ENCODE measurements at places on chromosomes 12 and 14.
A peak's percentile ranks its signal among the peaks of the same experiment; 100 is the strongest.

- DNase-seq: peak; percentile 17
These were observed 42.6 kb upstream of the MED13L start for GRCh38 chr12:116319898-116320621.

GRCh38 chr12:102498471-102498870, 18.1 kb upstream of the IGF1 start:
- no peak for DNase-seq

DNA sequence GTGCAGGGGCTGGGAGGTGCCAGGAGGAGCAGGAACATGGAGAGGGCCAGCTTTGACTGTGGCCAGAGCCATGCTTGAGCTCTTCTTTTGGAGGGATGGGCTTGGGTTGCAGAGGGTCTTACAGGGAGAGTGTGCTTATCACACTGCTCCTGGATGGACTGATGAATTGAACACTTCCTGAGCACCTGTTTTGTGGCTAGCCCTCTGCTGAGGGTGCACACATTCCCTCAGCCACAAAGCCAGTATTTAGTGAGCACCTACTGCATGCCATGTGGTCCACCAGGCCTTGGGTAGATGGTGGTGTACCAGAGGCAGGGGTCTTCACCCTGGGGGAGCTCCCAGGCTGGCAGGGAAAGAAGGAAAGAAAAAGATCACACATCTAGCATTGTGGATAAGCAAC, 118.9 kb downstream of the SLC25A47 start:
- no peak for DNase-seq

DNA sequence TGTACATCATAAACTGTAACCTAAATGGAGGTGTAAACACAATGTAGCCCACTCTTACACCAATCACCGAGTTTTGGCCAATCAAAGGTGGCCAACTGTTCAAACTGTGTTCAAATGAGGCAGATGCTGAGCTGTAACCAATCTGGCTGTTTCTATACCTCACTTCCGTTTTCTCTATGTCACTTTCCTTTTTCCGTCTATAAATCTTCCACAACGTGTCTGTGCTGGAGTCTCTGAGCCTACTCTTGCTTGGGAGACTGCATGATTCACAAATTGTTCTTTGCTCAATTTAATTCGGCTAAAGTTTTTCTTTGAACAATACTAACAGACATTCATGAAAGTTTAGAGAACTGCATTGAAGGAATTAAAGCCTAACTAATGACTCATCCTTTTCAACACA, 547.1 kb upstream of the USP15 start:
- DNase-seq: no peak

DNA sequence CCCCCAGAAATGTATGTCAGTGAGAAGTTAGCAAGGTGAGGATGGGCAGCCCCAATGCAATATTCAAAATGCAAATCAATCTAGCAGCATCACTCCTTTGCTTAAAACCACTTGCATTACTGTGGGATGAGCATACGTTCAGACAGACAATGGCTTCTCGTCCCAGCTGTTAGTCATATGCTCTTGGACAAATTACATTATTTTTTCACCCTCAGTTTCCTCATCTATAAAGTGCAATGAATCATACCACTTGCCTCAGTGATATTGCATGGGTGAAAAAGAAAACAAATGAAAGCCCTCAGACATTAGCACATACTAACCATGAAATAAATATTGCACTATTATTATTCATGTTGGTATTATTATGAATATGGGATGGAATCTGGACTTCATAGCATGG, 132.3 kb downstream of the C12orf75 start:
- DNase-seq: no peak

- DNase-seq: no peak
These were observed 1.1 kb downstream of the SMIM41 start for GRCh38 chr12:52080403-52081251.

DNA sequence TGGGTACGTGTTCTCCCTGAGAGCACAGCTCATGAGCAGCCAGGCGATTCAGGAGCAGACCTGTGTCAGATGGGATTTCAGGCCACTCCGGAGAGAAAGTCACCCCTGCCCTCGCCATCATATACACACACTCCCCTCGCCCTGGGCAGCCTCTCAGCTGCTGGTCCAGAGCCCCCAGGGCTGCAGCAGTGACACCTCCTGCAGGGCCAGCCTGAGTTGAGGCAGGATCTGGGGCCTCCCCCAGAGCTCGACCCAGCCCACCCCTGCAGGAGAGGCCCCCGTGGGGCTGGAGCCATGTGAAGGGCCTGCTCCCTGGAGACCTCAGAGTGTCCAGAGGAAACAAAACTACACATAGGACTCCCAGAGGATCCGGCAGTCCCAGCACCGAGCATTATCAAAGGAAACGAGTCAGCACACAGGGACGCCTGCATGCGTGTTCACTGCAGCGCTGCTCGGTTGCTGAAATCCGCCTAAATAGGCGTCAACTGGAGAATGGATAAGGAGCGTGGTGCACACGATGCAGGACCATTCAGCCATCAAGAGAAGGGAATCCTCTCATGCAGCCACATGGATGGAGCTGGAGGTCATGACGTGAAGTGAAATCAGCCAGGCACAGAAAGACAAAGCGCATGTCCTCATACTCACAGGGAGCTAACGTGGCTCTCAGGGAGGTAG, 104.0 kb downstream of the TNFAIP2 start:
- no peak for DNase-seq

DNA sequence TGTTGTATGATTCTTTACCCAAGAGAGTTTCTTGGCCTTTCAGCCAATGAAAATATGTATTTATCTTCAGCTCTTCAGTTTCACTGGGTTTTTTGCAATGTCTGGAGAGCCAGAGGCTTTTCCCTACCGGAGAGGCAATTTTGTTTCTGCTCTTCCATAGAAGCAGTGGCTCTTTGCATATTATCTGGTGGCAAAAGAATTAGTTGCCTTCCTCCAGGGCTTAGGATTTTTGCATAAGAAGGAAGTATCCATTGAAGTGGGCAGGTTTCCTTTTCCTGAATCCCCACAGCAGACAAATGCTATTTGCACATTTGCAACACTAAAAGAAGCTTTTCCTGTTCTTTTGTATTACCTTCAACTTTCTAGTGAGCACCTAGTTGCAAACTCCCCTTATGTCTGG, 75.2 kb downstream of the NTS start:
- no peak for DNase-seq

- DNase-seq: no peak
These were observed 13.5 kb downstream of the PHLDA1 start for GRCh38 chr12:76018111-76018510.

All from activated T-helper 1 cell treated with anti-CD3 and anti-CD28 coated beads, Interleukin-12 subunit alpha, Interleukin-12 subunit beta, Interleukin-2, Interleukin-4 antibody, amounts not matched to agents 30 ng/mL and 10 ng/mL and 1 ng/mL, durations not matched to agents 14 hours and 24 hours and 36 hours (primary cell).